Germinal center (tissue), 1 donor: ENCODE measurements at places on chromosomes 12 and 14.

DNA sequence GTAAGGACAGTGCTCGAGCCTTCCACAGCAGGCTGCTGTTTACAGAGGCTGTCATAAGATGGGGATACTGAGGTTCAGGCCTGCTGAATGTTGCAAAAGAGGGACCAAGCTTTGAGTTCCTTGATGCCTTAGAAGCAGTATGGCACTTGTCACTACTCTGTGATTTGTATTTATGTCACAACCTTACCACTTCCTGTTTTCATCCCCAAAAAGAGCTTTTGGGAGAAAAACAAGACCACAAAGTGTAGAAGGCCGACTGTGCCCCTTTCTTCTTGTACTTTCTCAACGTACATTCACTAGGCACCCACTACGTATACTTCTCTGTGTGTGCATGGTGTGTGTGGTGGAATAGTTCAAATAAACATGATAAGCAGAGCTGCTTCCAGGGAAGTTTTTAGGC, 90.1 kb downstream of the DRAM1 start:
- DNase-seq, result no peak

DNA sequence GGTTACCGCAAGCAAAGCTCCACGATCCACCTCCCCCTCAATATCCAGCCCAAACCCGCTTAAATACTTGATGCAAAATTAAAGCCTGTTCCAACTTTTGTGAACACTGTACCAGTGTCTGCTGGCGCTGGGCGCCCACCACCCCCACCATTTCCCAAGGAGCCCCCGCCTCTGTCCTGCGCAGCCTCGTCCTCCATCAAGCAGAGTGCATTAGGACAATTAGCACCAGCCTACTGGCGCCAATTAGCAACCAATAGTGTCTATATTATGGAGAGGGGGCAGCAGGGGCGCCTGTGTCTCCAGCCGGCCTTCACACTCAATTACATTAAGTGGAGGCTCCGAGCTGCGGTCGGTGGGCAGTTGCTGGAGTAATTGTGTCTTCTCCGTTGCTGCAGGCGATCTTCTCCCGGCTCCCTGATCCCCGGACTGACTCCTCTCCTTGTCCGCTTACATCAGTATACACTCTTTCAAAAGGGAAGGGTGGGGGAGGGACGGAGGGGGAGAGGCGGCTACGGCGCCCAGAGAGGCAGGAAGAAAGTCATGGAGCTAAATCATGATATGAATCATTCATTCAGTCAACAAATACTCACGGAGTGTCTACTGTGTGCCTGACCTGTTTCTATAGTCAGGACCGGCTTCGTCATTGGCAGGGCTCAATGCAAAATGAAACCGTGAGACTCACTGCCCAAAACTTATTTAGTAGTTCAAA, 707.3 kb downstream of the MED13L start:
- DNase-seq, result no peak

GRCh38 chr12:92726850-92727249, 24.1 kb downstream of the PLEKHG7 start:
- DNase-seq, result no peak

DNA sequence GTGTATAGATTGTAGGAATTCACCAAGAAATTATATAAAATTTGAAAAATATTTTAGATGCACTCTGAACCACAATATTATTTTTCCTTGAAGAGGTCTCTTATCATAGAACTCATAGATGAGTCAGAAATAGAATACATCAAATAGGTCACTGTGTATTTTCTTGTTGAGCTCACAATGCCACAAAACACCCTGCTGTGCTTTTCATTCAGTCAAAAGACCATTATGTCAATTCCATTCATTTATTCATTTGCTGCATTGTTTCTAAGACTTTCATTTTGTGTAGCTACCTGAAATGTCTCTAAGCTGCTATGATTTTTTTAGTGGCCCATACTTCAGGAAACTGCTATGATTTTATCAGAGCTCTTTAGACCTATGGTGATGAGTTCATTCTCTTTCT, 231.9 kb upstream of the AVPR1A start:
- no peak for DNase-seq

DNA sequence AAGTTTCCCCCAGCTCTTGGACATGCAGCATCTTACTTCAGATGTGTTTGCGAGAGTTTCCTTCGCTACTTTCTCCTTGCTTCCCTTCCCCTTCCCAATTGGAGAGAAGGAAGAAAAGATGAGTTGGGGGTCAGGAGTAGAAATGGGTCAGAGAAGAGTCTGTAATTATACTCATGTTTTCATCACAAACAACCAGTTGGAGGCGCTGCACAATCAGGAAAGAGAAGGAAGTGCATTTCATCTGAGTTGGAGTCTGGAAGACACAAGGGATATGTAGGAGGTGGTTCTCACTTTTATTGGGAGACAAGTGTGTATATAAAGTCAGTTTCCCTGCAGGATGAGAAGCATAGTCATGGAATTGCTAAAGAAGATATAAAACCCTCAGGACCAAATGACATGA, 31.3 kb upstream of the VSX2 start:
- DNase-seq, result no peak

- no peak for DNase-seq
These were observed 83.6 kb downstream of the PPFIBP1 start for GRCh38 chr12:27607591-27607990.

DNA sequence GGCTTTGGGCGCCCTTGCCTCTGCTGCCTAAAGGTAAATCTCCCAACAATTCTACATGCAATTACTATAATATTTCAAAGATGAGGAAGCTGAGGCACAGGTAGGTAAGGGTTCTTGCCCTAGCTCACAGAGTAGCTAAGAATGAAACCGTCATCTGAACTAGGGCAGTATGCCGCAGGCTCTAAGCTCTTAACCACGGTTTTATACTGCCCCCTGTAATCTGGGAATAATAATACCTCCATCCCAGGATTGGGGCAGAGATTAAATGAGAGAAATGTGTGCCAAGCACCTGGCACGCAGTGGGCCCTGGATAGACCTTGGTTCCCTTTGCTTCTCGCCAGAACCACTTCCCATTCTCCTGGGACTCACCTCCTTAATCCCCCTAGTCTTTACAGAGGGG, 1.5 kb upstream of the HRK start:
- peak; percentile 39 for DNase-seq

- DNase-seq, result no peak
These were observed 261.9 kb downstream of the TMEM132D start for GRCh38 chr12:129641926-129642325.

DNA sequence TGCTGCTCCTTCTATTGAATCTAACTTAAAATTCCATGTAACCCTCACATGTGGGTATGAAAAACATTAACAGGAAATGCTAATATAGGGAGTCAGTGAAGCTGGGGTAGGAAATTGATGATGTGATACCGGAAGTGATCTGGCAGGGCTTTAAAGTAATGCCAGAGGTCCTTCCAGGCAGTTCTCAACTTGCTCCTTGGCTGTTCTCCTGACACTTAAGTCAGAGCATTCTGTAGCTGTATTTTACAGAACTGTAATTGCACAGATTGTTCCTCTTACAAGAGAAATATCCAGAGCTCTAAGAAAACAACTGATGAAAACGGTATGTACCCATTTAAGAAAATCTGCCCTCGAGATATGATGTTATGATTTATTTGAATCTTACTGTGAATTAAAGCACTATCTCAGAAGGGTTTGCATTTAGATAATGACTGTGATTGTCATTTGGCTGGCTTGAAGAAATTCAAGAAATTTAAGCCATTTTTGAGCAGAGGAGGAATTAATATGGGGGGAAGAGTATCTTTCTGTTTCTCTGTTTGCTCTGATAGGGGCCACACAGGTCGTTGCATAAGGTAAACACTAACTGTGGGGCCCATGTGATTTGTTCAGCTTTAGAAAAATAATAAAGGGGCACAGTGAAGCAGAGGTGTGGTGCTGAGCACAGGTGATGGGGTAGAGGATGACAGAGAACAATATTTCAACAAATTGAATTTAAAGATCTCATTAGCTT, 88.4 kb downstream of the BBS10 start:
- DNase-seq, result no peak

DNA sequence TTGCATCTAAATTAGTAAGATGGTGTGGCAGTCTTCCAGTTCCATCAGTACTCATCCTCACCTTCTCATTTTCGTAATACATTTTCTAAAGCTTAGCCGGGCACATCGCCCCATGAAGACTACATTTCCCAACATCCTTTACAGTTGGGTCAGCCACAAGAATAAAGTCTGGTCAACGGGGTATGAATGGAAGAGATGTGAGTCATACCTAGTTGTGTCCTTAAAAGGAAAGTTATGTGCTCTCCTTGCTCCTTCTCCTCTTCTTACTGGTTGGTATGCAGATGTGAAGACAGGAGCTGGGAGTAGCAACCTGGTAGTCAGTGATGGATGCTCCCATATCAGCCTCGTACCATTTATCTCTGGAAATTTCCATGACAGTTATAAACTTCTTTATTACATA, 35.9 kb upstream of the EGLN3 start:
- no peak for DNase-seq

DNA sequence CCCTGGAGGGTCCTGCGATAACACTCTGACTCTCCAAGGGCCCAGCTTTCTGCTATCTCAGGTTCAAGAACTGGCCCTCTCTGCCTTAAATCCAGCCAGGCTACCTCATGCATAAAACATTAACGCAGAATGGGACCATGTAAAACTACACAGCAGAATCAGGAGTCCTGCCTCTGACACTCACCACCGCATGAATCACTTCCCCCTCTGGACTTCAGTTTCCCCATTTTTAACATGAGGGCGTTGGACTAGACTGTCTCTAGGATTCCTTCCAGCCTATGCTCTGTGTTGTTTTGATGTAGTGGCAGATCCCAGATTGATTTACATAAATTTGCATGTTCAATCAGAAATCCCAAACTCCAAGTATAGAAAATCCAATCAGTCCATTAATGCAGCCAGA, 3.3 kb downstream of the NCKAP5L start:
- DNase-seq, result no peak

- peak; percentile 77 for DNase-seq
These were observed 4.7 kb upstream of the GPR84 start for GRCh38 chr12:54368709-54369596.

GRCh38 chr14:105389976-105390848, 8.1 kb upstream of the TEX22 start:
- DNase-seq, result peak; percentile 53

GRCh38 chr14:68786491-68787091, 6.3 kb downstream of the ZFP36L1 start:
- peak; percentile 33 for DNase-seq

GRCh38 chr12:109466821-109467220, 10.3 kb downstream of the KCTD10 start:
- DNase-seq, result no peak

GRCh38 chr12:115799610-115800009, 477.9 kb downstream of the MED13L start:
- no peak for DNase-seq

GRCh38 chr14:85313560-85314207, 216.3 kb upstream of the FLRT2 start:
- no peak for DNase-seq

DNA sequence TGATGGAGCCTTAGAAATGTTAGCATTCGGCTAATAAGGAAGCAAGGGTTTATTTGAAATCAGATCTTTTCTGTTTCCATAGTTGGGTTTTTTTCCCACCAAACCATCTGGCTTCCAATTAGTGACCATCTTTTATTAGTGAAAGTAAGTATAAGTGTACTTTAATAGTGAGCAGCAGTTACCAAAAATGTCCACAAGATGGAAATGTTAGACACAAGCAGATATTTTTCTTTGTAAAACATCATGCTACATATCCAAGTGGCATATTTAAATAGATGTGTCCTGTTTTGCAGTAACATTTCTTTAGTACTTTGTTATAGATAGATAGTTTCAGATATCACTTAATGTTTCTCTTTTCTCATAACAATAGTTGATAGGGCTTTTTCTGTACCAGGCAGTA, 28.8 kb downstream of the YEATS4 start:
- DNase-seq, result peak; percentile 5

- DNase-seq, result no peak
These were observed 1082.4 kb downstream of the TMTC2 start for GRCh38 chr12:83769151-83769550.

GRCh38 chr12:113874999-113875561, 91.0 kb downstream of the RBM19 start:
- no peak for DNase-seq

- DNase-seq, result peak; percentile 27
These were observed 14.1 kb downstream of the PRKAB1 start for GRCh38 chr12:119681728-119682638.

- DNase-seq, result no peak
These were observed 45.0 kb downstream of the SH2B3 start for GRCh38 chr12:111450676-111451075.

- DNase-seq, result no peak
These were observed 20.0 kb downstream of the DICER1 start for GRCh38 chr14:95137164-95137803.

DNA sequence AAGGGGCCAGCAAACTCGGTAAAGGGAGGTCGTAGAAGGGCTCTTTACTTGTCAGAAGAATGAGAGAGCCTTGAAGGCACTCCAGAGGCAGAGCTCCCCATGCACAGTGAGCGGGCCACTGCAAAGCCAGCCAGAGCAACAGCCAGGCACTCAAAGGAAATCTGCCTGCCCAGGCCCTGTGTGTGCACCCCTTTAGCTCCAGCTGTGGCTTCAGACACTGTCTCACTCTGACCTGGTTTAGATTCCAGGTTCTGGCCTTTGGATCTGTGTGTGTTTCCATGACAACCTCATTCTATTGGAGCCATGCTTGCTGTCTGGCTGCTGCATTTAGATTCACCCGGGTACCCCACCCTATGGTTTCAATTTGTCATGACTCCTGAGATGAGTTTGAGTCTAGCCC, 170.3 kb downstream of the CAPZA3 start:
- DNase-seq, result no peak

GRCh38 chr14:33611405-33612196, 339.3 kb downstream of the EGLN3 start:
- DNase-seq, result no peak

GRCh38 chr12:126355346-126355745, 1290.1 kb downstream of the AACS start:
- DNase-seq, result no peak

- DNase-seq, result no peak
These were observed 3.0 kb downstream of the HSP90B1 start for GRCh38 chr12:103933237-103933636.

- peak; percentile 45 for DNase-seq
These were observed 66.4 kb downstream of the TESC start for GRCh38 chr12:117032593-117033381.

- no peak for DNase-seq
These were observed 140.5 kb downstream of the PHLDA1 start for GRCh38 chr12:75891072-75891471.

DNA sequence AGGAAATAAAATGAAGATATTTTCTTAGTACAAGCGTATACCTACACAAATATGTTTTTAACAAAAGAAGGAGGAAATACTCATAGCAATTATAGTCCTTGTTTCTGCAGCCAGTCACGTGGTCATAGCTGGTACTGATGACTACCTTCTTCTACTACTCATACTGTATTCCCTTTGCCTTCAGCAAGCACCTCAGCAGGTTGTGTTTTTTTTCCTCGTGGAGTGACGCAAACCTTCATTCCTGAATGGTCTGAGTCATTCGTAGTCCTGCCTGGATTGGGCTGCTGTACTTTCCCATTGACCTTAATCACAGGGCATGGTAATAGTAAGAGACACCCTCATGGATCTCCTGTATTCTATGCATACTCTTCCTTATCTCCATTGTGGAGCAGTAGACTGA, 25.7 kb upstream of the SLC16A7 start:
- DNase-seq, result no peak

- DNase-seq, result no peak
These were observed 72.6 kb downstream of the SLC2A13 start for GRCh38 chr12:40033242-40033630.

GRCh38 chr14:59570122-59570521, 6.5 kb downstream of the CCDC175 start:
- no peak for DNase-seq
